NCI-H446 treated with DMSO at 0.1 percent for 48 hours (cell line): ENCODE measurements at places on chromosomes 5 and 9.
A peak's percentile ranks its signal among the peaks of the same experiment; 100 is the strongest.

DNA sequence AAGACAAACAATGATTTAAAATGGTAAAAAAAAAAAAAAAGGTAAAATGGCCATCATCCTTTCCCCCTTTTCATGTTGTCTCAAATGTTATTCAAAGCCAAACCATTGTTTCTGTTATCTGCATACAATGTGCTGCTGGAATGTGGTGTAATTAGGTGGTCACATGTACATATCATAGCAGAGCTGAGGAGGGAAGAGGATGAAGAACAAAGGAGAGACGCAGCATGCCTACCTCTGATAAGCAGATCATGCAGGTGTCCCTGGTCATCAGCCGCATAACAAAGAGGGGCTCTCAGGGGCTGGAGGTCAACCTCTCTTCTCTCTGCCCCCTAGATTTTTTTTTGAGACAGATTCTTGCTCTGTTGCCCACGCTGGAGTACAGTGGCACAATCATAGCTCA lies 141.0 kb downstream of the CARTPT start:
- no peak for DNase-seq

DNA sequence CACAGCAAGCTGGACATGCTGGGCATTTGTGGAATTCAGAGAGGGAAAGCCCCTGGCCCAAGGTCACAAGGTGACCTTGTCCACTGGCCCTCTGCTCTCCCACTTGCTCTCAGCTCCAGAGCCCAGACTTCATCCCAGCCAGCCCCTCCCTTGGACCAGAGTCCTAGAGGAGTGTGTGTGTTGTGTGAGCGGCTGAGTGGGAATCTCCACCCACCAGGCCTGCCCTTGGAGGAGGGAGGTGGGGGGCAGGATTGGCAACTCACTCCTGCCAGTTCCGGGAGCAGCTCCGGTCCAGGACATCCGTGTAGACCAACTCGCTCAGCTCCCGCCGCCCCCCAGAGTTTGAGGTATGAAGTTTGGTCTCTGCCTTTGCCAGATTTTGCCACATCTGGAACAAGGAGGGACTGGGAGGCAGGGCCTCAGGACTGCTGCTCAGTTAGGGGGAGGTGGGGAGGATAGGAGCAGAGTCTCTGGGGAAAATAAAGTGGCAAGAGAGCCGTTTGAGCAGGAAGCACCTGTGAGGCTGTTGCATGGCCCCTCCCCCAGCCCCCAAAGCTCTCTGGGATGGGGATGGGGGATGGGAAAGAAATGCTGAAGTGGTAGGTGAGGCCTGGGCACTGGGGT lies 1.4 kb downstream of the MZB1 start:
- no peak for DNase-seq

- no peak for DNase-seq
These were observed 42.2 kb upstream of the FSD1L start for GRCh38 chr9:105405514-105406131.

GRCh38 chr9:123267481-123268198 lies 746 bp downstream of the STRBP start:
- DNase-seq = no peak

DNA sequence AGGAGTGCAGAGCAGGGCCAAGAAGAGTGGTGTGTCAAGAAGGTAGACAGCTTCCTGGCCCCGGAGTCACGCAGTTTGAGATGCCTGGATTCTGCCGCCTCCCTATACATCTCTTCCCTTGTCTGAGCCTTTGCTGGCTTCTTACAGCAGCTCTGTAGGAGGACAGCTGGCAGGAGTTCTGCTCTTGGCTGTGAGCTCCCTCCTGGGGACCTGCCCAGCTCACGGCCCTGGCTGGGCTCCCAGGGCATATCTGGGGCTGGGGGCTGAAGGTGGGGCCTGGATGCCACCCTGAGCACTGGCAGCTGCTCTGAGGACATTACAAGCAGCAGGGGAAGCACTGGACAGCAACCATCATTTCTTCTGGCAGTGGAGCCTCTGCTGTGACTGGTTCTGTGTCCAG lies 786 bp upstream of the TSSK1B start:
- DNase-seq = peak; percentile 77

GRCh38 chr9:124840300-124840833 lies 12.9 kb upstream of the WDR38 start:
- DNase-seq = no peak

- DNase-seq = peak; percentile 97
These were observed 57.9 kb upstream of the ANKH start for GRCh38 chr5:14929293-14930065.

DNA sequence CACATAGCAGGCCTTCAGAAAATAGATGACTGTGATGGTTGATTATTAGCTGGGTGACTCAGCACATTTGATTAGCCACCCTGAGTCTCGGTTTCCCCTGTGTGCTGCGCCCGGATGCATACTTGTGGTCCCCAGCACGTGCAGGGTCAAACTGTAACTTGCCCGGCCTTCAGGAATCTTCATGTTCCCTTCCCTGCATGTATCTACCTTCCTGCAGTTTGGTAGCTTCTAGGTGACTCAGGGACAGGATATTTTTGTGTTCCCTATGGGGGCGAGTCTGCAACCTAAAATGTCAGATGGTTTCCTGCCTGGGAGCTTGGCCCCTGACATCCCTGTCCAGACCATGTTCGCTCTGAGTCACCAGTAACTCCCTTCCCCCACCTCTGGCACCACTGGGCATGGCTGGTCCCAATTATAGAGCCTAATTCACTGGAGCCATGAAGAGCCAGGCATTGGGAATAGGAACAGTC lies 13.2 kb downstream of the PTGS1 start:
- no peak for DNase-seq

GRCh38 chr9:133842174-133842573 lies 104.0 kb upstream of the SARDH start:
- no peak for DNase-seq

DNA sequence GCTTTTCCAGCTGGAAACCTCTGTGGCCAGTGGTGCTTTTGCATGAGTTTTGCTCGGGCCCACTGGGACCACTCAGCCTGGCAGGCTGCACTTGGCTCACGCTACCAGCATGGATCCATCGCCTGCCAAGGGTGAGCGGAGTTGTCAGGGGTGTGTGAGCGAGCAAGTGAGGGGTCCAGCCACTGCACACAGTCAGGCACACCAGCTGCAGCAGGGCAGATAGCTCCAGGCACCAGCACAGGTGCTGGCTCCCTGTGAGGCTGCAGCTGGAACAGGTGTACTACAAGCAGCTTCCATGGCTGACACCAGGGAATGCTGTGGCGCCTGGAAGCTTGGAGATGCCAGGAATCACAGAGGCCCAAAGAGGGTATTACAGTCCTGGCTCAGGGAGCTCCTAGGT lies 391.2 kb upstream of the SGCD start:
- no peak for DNase-seq

- DNase-seq = no peak
These were observed 69.5 kb upstream of the RAD23B start for GRCh38 chr9:107213561-107214028.

GRCh38 chr9:5714501-5715401 lies 85.8 kb downstream of the RIC1 start:
- no peak for DNase-seq

GRCh38 chr9:123695386-123695785 lies 234.5 kb downstream of the DENND1A start:
- no peak for DNase-seq

- no peak for DNase-seq
These were observed 104.2 kb downstream of the LIFR start for GRCh38 chr5:38452201-38452600.

DNA sequence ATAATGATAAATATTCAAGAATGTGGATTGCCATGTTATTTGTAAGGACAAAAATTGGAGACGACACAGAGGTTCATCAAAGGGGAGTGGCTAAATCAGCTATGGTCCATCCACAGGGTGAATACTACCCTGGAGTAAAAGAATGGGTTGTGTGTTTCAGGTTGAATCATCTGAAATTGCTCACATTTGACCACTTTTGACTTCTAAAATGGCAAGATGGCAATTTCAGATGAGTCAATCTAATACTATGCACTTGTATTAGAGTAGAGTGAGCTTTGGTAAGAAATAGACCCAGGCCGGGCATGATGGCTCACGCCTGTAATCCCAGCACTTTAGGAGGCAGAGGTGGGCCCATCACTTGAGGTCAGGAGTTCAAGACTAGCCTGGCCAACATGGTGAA lies 131.8 kb downstream of the GAPVD1 start:
- DNase-seq = no peak
